ENCODE measurements at places on chromosomes 6 and 20.
A peak's percentile ranks its signal among the peaks of the same experiment; 100 is the strongest.

GRCh38 chr20:44388466-44389023 lies 33.0 kb downstream of the HNF4A start:
- peak; percentile 80 for DNase-seq

GRCh38 chr6:15929685-15930084 lies 199.2 kb upstream of the MYLIP start:
- peak; percentile 36 for DNase-seq

GRCh38 chr6:80316686-80317231 lies 210.3 kb downstream of the BCKDHB start:
- no peak for DNase-seq

DNA sequence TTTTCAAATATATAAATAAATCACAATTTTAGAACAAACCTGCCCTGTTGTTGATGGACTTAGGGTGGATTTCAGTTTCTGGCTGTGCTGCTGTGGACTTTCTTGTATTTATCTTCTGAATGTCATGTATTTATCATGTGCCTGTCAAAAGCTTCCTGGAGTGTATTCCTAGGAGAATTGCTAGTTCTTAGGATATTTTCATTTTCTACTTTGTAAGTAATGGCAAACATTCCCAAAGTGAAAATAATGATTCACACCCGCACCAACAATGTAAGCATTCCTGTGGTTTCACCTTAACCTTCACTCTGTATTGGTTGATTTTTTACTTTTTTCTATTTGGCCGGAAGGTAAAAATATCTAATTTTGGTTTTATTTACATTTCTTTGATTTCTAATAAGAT lies 387.8 kb downstream of the SMOC2 start:
- no peak for DNase-seq

- no peak for DNase-seq
Observed at GRCh38 chr6:111828809-111829208, 44.4 kb downstream of the FYN start.

DNA sequence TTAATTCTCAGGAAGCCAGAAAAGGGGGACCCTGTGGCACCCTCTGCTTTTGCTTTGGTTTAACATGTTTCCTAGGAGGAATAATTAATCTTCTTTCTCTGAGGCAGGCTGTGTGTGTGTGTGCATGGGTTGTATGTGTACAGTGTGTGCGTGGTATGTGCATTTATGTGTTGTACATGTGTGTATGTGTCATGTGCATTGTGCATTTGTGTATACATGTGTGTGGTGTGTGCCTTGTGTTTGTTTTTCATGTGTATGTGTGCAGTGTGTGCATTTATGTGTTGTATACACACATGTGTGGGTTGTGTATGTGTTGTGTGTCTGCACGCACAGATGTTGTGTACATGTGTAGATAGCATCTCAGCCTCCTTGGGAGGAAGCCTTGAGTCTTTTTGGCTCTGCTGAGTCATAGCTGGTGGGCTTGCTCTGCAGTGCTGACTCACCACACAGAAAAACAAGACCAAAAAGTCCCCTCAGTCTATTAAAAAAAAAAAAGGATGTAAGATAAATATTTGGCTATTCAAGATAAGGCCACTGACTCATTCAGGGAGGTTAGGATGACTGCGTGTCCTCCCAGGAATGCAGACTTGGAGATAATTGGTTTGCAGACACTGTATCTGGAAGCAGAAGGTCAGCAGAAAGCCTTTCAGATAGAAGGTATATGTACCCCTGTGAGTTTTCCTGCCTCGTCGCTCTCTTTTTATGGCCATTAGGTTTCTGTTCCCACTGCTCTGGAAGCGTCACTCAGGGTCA lies 58.6 kb downstream of the SYNJ2 start:
- DNase-seq: peak; percentile 94

DNA sequence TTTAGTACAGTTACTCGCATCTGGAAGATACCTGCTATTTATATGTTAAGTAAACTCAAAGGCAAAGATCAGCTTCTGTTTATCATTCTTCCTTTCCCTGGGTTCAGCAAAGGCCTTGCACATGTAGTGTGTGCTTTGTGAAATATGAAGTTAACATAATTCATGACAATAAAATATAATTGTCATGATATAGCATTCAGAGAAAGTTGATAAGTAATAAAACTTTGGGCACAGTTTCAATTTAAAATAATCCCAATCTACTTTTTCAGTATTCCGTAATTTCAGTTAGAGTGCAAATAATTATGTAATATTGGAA lies 51.9 kb upstream of the ZNF217 start:
- no peak for DNase-seq

DNA sequence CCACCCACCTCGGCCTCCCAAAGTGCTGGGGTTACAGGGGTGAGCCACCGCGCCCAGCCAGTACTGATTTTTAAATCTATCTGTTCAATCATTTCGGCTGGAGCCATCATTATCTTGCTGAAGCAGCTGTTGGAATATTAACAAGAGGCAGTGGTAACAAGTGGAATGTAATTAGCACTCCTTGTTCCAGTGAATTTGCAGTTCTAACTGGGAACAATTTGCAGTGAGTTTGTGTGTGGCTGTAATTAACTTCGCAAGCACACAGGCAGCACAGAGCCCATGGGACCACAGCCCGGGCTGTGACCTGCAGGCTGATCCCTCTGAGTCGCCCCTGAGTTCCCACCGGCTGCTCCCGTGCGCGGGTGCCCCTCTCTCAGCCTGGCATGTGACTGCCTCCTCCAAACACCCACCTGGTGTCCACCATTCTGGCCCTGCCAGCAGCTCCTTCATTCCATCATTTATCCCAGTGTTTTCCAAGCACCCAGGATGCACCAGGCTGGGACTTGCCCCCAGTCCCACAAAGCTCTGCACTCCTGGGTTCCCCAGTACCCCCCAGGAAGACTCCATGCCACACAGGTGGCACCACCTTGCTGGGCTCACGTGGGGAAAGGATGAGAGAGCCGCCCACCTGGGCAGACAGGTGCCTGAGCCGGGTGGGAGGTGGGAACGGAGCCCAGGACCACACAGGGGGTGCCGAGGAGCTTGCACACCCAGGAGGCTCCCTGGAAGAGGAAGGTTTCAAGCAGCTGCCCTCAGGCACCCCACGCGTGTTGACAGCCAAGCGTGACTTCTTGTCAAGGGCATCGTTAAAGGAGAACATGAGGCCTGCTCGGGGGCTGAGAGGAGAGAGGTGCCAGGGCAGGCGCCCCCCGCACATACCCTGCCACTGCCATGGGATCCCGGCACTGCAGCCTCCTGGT lies 75.2 kb downstream of the YTHDF1 start:
- no peak for DNase-seq

- no peak for DNase-seq
Observed at GRCh38 chr6:22570185-22570551, 802 bp downstream of the HDGFL1 start.

DNA sequence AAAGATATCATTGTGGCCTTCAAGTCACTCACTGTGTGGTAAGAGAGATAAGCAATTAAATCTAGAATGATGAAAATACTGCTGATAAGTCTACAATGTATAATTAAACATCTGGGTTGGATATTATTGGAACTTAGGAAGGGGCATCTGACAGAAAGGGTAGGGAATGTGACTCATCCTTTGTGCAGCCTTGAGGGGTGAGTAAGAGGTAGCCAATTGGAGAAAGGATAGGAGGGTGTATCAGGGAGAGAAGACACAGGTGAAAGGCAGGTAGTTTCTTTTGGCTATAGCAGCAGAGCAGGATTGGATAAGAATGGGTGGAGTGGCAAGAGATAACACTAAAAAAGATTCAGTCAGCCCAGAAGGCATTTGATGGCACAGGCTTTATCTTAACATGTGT lies 182.0 kb downstream of the COL21A1 start:
- no peak for DNase-seq

- DNase-seq: no peak
Observed at GRCh38 chr6:61909486-61909885, 376.5 kb downstream of the KHDRBS2 start.

- no peak for DNase-seq
Observed at GRCh38 chr20:31717478-31718201, 5.0 kb downstream of the BCL2L1 start.

DNA sequence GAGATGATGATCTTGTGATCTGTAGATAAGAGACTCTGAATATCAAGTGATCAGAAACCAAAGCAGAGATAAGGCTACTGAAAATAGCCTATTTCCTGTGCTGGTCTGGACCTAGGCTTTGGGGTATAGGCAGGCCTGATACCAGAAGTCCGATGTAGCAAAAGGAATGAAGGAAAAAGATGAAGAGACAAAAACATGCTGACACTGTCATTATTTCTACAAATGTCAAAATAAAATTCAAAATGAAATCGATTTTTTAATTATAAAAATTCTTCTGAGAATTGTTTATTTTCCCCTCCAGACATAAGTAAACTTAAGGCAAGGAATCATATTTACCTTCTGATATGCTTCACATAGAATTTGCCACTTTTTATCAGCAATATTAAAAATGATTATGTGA lies 252.8 kb downstream of the PRKN start:
- DNase-seq: no peak

Measured in OCI-M1 (cell line).